Ovary (tissue), 10 donors: ENCODE measurements at places on chromosomes 7 and 10. TPM values are rescaled to one million over a fixed set of nuclear protein-coding genes. Genes with fewer than 3 reads are reported as not detected.

MET gene
- 1.3 TPM for polyA plus RNA-seq

ATRNL1 gene
- 42.4 TPM for polyA plus RNA-seq

IL2RA gene
- 0.07 TPM for polyA plus RNA-seq

PLAC9 gene
- polyA plus RNA-seq = 4.3 TPM

MMD2 gene
- not detected for polyA plus RNA-seq

SLC29A3 gene
- 13.1 TPM for polyA plus RNA-seq
